ENCODE measurements at places on chromosomes 7 and 10. TPM values are rescaled to one million over a fixed set of nuclear protein-coding genes. Genes with fewer than 3 reads are reported as not detected.

- no peak for DNase-seq
Measured at GRCh38 chr10:132533571-132534260, 3.9 kb upstream of the INPP5A start.

HECTD2 gene
- total RNA-seq = 23.4 TPM

DNA sequence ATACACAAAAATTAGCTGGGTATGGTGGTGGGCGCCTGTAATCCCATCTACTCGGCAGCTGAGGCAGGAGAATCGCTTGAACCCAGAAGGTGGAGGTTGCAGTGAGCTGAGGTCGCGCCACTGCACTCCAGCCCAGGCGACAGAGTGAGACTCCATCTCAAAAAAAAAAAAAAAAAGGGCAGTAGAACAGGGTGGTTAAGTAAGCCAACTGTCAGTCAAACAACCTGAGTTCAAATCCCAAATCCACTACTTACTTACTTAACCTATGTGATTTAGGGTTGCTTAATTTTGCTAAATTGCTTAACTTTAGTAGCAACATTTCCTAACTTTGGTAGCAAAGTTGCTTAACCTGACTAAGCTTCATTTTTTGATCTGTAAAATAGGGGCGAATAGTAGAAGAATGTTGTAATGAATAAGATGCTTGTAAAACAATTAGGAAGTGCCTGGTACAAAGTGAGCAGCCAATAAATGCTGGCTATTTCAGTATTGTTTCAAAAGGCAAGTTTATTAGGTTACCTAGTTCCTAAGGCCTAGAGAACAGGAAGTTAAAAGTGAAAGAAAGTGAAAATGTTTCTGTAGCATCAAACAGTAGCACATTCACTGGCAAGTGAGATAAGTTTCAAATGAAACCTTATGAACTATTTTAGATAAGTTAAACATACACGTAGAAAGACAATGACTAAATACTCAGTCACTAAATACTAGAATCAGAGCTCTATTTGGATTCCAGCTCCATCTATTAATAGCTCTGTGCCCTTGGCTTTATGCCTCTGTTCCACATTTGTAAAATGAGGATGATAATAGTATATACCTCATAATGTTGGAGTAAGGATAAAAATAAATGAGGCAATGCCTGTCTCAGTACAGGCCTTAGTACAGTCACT, 64.3 kb downstream of the HOXA1 start:
- no peak for DNase-seq

ZNF804B gene
- not detected for total RNA-seq

ADIRF gene
- total RNA-seq = 790 TPM

DNA sequence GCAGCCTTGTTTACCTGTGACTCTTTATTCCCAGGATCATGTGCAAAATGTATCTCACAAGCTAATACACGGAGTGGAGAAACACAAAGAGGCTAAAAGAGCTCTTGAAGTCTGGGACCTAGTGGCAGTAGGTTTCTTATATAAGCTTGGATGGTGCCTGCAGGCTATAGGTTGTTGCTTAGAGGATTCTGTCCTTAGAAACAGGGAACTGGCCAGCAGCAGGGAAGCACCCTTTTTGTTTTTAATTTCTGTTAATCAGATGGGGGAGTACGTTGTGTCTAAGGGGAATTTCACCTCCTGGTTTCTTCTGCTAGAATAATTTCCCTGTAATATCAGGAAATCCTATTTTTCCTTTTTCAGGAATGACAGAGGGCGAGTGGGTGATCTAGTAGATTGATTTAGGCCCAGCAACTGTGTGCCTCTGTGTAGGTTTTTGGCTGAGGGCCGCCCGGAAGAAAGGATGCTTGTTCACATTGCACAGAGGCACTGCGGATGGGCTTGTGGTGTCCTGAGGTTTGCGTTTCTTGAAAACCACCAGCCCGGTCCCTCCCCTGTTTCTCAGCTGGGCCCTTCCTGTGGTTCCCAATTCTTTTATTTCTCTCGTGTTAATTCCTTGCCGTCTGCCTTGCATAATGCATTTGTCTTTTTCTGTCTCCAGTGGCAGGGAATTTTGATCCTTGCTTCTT, 158.0 kb downstream of the CAMK1D start:
- peak; percentile 6 for DNase-seq

GRCh38 chr7:8274589-8274988, 12.6 kb upstream of the ICA1 start:
- no peak for DNase-seq

STAG3 gene
- 1.9 TPM for total RNA-seq

OPTN gene
- 49.9 TPM for total RNA-seq

GRCh38 chr7:22657479-22657878, 69.5 kb upstream of the IL6 start:
- no peak for DNase-seq

SFXN2 gene
- 28.3 TPM for total RNA-seq

- DNase-seq = peak; percentile 92
Measured at GRCh38 chr7:100837099-100837836, 9.9 kb upstream of the EPHB4 start.

DNA sequence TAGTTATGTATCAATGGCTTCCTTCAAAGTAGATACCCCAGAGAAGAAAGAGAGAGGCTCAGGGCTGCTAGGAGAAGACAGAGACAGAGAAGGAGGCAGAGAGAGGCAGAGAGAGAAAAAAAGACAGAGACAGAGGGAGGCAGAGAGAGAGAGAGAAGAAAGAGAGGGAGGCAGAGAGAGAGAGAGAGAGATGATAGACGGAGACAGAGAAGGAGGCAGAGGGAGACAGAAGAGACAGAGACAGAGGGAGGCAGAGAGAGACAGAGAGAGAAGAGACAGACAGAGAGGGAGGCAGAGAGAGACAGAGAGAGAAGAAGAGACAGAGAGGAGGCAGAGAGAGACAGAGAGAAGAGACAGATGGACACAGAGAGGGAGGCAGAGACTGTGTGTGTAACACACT, 187.9 kb downstream of the DNAJB6 start:
- DNase-seq = no peak

- no peak for DNase-seq
Measured at GRCh38 chr7:85001495-85002345, 185.1 kb downstream of the SEMA3D start.

AMPH gene
- 2.1 TPM for total RNA-seq

GRCh38 chr7:19097165-19098055, 20.0 kb downstream of the TWIST1 start:
- DNase-seq = no peak

Data from ureter (tissue), 1 donor.